ENCODE measurements at places on chromosomes 12 and 14.

GRCh38 chr14:106528717-106529116 lies 1002.3 kb downstream of the TMEM121 start:
- no peak for DNase-seq

- no peak for DNase-seq
These were observed 48.6 kb downstream of the IRAK3 start for GRCh38 chr12:66237505-66238175.

- no peak for DNase-seq
These were observed 84.3 kb upstream of the NCOR2 start for GRCh38 chr12:124651516-124652273.

- no peak for DNase-seq
These were observed 29.2 kb downstream of the GALNT16 start for GRCh38 chr14:69288956-69289705.

GRCh38 chr12:19201661-19202060 lies 72.1 kb downstream of the PLEKHA5 start:
- DNase-seq, result no peak

- no peak for DNase-seq
These were observed 316.9 kb downstream of the DAD1 start for GRCh38 chr14:22271838-22272799.

- no peak for DNase-seq
These were observed 1.1 kb upstream of the FERMT2 start for GRCh38 chr14:52951681-52952554.

- no peak for DNase-seq
These were observed 187.4 kb upstream of the ABCD2 start for GRCh38 chr12:39807043-39807442.
